ENCODE measurements at places on chromosomes 7 and 10.

GRCh38 chr10:44354771-44355170 is 30.1 kb downstream of the CXCL12 start:
- no peak for DNase-seq

GRCh38 chr10:18155321-18155720 is 15.1 kb downstream of the CACNB2 start:
- DNase-seq: no peak

DNA sequence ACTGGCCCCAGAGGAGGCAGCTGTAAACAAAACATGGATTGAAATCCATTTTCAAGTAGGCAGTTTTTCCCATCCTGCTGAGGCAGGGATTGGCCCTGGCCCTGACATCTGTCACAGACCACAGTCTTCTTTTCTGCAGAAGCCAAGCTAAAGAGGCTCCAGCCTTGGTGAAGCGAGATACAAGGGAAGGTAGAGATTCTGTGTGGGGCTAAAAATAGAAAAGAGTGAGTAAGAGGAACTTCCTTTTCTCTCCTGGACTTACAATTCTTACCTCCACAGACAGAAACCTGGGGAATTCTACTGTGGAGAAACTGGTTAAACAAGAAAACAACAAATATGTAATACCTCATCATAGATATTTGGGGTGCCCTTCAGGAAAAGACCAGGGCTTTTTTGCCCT is 624.8 kb upstream of the FZD8 start:
- no peak for DNase-seq

GRCh38 chr10:71985542-71986250 is 21.5 kb downstream of the CHST3 start:
- DNase-seq: no peak

GRCh38 chr10:63494951-63495350 is 26.2 kb upstream of the REEP3 start:
- no peak for DNase-seq

GRCh38 chr10:130928306-130928705 is 383.2 kb downstream of the TCERG1L start:
- DNase-seq: no peak

DNA sequence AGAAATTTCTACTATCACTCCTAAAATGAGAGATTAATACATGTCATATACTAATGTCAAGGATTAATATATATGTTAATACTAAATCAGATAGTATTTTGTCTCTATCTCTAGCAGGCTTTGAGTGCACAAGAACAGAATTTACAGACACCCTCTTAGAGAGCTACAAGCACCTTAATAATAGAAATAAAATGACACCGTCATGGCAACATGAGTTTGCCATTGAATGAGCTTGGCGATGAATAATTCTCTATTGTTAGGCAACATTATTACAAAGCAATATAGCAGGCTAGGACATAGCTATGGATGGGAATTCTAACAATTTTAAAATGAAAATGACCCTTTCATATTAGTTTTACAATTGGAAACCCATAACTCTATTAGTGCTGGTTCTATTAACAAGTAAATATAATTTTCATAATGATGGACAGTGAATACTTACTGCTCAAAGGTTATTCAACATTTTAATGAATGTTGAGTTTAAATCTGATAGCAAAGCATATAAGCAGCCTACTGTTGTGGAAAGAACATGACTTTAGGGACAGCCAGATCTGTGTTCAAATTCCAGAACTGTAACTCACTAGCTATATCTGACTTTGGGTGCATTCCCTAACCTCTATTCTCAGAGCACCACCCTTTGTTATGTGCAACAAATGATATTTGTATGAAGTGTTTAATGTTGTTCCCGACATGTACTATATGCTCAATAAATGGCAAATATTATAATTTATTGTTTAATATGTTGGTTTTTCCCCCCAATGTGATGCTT is 184.5 kb upstream of the DKK1 start:
- no peak for DNase-seq

DNA sequence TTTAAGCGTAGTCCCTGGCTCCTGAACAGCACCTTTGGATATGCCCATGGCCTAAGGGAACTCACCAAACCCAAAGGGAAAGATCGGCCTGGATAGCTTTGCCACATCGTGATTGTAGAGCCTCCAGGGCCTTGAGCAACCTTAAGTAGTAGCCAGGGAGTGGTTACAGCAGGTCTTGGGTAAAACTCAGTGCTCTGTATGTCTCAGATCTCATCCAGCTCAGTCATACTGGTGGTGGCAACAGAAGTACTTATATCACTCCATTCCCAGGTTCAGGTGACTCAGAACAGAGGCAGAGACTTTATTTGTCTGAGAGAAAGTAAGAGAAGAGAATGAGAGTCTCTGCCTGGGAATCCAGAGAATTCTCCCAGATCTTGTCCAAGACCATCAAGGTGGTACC is 39.1 kb upstream of the AASS start:
- no peak for DNase-seq

GRCh38 chr7:34104115-34104514 is 198.8 kb downstream of the BMPER start:
- no peak for DNase-seq

GRCh38 chr7:1508277-1508758 is 4.1 kb upstream of the INTS1 start:
- no peak for DNase-seq

DNA sequence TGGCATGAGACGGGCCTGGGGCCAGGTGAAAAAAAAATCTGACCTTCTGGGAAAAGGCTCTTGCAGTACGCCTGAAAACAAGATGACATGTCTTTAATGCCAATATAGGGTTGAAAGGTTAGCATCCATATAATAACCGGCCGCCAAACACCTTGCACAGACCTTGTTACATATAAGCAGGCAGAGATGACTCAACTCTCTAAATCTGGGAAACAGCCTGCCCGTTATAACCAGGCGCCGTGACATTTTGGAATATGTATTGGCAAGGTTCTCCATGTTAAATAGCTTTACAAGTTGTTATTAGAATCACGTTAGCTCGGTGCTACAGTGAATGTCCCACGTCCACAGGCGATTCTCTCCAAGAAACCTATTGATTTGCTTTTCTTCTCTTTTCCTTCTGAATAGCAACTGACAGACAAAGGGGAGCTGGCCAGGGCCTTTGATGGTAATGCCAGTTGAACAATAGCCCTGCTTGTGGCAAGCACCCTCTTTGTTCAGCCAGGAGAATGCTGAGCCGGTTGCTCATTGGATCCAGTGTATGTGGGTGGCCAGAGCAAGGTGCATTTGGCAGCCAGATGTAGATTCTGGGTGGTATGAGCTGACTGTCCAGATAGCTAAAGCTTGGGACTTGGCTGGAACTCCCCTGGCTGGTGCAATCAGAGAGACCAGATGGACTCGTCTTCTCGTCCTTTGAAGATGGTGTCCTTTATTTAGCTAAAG is 80.1 kb upstream of the AUTS2 start:
- DNase-seq: no peak

- DNase-seq: no peak
These were observed 222.9 kb downstream of the MTERF1 start for GRCh38 chr7:91657483-91658071.

- no peak for DNase-seq
These were observed 69.9 kb upstream of the ADARB2 start for GRCh38 chr10:1807196-1807595.

DNA sequence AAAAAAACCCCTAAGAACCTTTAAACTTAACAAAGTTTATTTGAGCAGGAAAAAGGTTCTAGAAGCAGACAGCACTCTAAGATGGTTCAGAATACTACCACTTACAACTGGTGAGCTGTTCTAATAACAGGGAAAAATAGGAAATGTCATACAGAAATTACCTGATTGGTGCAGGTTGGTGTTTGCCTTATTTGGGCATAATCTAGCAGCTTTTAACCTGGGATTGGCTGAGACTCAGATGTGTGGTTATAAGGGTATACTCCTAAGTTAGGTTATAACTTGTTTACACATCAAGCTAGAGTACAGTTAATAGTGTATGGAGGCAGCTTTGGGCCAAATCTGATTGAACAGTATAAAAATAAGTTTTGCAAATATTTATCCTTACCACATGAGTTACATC is 59.8 kb downstream of the MAPK8 start:
- DNase-seq: no peak

GRCh38 chr7:108442039-108442568 is 14.1 kb downstream of the NRCAM start:
- no peak for DNase-seq

DNA sequence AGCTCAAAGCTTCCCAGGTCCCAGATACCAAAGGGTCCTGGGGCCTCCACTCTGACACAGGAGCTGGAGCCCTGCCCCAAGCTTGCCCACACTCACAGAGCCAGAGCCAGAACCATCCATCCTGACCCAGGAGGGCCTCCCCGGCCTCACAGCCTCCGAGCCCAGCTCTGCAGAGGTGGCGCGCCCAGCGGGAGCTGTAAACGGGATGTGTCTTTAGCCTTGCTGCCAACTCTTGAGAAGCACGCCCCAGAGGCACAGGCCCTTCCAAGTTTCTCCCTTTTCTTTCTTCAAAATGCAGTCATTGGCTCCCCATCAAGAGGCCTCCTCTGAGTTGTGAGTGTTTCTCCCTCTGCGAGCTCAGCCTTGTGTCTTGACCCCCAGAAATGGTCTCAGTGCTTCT is 75.0 kb downstream of the PDGFA start:
- DNase-seq: no peak

Data from activated CD8-positive, alpha-beta memory T cell treated with anti-CD3 and anti-CD28 coated beads for 1 hour (primary cell).